ENCODE measurements at places on chromosomes 3 and 15. TPM values are rescaled to one million over a fixed set of nuclear protein-coding genes. Genes with fewer than 3 reads are reported as not detected.

Gene GP9
- total RNA-seq, result not detected

Gene PLAAT1
- not detected for total RNA-seq

Gene CACNA1D
- 32.6 TPM for total RNA-seq

Gene OR4M2
- not detected for total RNA-seq

Gene PIERCE2
- total RNA-seq, result 3.4 TPM

Gene NAALADL2
- total RNA-seq, result 9.8 TPM

Gene RTP4
- 3.2 TPM for total RNA-seq

Gene CD80
- total RNA-seq, result 5.4 TPM

Gene PRC1
- 31.2 TPM for total RNA-seq

Gene CEP152
- 6.6 TPM for total RNA-seq

Gene NGRN
- 73.1 TPM for total RNA-seq

Gene MASP1
- total RNA-seq, result 0.42 TPM

Gene CCR9
- total RNA-seq, result 0.12 TPM

Gene EXD1
- not detected for total RNA-seq

Gene TGM5
- not detected for total RNA-seq

Gene EHD4
- total RNA-seq, result 23.0 TPM

- DNase-seq, result no peak
These were observed 32.8 kb downstream of the LINGO1 start for GRCh38 chr15:77599899-77600298.

DNA sequence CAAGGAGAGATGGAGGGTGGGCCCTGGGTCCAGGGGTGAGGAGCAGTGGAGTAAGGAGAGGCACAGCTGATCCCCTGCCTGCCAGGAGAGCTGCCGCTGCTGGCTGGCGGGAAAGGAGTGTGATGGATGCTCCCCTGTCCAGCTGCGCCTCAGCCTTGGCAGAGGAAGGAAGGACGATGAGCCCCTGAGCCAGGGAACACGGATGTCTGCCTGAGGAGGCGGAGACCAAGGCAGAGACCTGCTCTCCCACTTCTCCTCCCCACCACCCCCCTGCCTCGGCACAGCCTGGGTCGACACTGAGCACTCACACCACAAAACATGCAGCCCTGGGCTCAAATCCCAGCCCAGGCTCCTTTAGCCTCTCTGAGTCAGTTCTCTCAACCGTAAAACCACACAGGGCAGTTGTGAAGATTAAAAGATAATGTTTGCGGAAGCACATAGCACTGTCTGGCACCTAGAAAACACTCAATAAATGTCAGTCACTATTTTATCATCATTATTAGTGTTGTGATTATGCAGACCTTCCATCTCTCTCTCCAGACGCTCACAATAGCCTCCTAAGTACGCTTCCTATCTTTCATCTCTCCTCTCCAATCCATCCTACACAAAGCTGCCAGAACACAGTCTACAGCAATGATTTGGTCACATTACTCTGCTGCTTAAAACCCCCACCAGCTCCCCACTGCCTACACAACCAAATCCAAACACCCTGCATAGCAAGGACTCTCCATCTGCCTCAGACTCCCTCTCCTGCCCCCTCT is 52.2 kb downstream of the SEMA5B start:
- DNase-seq, result no peak

- DNase-seq, result peak; percentile 79
These were observed 101.4 kb downstream of the FNDC3B start for GRCh38 chr3:172140499-172141391.

DNA sequence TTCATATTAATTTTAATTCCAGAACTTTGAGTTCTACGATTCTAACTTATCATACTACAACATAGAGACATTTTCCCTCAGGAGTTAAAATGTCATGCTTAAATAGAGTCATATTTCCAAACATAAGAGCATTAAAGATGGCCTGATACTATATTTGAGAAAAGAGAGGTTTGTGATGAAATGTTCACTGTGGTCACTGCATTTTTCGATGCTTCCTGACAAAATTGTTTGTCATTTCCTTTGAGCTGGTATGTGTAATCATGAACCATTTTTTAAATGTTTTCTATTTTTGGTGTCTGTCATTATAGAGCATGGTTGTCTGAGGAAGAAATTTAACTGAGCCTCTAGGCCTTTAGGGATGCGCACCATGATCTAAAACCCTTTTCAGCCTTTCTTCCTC is 721.4 kb upstream of the NR2F2 start:
- DNase-seq, result no peak

GRCh38 chr15:59104602-59104911 is 389 bp upstream of the CCNB2 start:
- DNase-seq, result no peak

- no peak for DNase-seq
These were observed 37.0 kb downstream of the GRIP2 start for GRCh38 chr3:14503033-14503705.

DNA sequence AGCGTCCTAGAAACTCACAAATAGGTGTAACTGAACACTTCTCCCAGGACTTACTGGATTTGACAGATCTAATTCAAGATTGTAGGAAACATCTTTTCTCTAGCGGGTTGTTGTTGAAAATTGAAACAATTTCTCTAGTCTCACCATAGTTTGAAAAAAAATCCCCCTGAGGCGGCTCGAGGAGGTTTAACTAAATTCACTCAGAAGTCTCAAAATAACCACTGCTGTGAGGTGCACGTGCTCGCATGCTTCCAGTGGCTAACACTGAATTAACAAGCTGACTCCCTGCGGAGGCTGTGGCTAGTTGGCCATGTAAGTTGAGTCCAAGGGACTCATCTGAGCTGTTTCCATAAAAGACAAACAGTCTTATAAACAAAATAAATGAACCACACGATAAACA is 503.9 kb downstream of the OCA2 start:
- no peak for DNase-seq

GRCh38 chr3:41035456-41036022 is 163.8 kb upstream of the CTNNB1 start:
- DNase-seq, result no peak

GRCh38 chr3:112681822-112682325 is 40.9 kb upstream of the CCDC80 start:
- no peak for DNase-seq

DNA sequence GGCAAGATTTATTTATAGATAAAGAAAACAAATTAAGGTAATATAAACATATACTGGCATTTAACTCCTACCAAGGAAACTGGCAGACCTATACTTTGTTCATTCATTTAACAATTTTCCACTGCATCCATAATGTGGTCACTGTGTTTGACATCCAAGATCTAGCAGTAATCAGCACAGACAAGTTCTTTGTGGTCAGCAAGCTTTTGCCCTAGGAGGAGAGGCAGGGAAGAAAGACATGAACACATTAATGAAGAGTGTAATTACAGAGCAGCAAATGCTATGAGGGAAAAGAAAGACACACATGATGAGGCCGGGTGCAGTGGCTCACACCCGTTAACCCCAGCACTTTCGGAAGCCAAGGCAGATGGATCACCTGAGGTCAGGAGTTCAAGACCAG is 34.4 kb downstream of the SUCLG2 start:
- no peak for DNase-seq

GRCh38 chr3:177145954-177146353 is 51.3 kb downstream of the TBL1XR1 start:
- no peak for DNase-seq

- DNase-seq, result peak; percentile 59
These were observed 476.0 kb upstream of the TBL1XR1 start for GRCh38 chr3:177673112-177673914.

DNA sequence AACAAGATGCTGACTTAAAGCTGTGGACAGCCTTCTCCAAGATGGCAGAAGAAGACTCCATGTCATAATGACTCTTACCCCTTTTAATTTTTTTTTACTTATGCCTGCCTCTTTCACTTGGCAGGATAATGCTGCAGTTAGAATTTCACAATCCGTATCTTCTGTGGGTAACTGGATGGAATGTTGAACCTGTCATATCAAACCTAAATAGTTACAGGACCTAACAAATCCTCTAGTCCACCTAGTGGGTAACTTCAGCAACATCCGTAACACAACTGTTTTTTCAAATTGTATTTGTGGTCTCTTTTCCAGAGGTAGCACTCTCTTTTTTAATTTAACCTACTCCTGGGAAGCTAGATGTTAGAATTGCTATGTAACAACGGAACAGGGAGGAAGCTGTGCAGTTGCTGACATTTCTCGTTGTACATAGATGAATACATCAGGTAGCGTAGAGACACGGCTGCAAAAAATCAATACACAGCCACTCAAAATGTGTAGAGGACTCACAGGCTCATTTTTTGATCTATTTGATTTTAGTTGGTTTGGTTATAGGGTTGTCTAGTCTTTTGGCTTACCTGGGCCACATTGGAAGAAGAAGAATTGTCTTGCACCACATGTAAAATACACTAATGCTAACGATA is 43.9 kb upstream of the TRPM1 start:
- no peak for DNase-seq

GRCh38 chr3:3170998-3171397 is 8.5 kb downstream of the CRBN start:
- no peak for DNase-seq

DNA sequence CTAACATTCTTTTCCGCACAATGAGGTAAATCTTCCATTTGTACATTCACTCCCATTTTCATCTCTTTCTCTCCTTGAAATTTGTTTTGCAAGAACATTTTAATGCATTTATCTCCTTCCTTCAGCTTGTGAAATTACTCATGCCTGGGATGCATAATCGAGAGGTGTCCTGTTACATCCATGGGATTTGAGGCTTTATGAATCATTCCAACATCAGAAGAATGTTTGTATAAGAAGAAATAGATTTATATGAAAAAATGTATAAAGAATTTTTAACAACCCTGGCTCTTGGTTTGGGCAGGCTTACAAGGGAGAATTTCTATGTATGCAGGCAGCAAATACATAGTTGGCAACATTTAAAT is 93.2 kb upstream of the MBNL1 start:
- no peak for DNase-seq

DNA sequence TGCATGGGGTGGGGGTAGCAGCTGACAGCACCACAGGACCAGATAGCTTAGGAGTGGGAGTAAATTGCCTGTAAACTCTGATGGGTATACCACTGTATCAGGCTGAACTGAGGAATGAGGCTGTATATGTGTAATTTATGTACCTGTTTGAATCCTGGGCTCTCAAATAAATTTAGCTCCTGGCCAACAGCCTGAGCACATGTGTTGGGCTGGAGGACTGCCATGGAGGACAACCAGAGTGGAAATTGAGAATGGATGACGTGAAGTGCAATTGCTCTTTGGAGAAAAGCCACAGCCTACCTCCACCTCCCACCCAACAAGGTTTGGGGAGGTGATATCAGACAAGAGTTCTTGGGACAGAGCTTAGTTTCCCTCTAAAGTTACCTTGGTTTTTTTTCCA is 328.6 kb upstream of the PROK2 start:
- no peak for DNase-seq

GRCh38 chr3:11400213-11400612 is 128.0 kb downstream of the ATG7 start:
- DNase-seq, result no peak

- DNase-seq, result no peak
These were observed 46.6 kb downstream of the FAH start for GRCh38 chr15:80199366-80199765.

DNA sequence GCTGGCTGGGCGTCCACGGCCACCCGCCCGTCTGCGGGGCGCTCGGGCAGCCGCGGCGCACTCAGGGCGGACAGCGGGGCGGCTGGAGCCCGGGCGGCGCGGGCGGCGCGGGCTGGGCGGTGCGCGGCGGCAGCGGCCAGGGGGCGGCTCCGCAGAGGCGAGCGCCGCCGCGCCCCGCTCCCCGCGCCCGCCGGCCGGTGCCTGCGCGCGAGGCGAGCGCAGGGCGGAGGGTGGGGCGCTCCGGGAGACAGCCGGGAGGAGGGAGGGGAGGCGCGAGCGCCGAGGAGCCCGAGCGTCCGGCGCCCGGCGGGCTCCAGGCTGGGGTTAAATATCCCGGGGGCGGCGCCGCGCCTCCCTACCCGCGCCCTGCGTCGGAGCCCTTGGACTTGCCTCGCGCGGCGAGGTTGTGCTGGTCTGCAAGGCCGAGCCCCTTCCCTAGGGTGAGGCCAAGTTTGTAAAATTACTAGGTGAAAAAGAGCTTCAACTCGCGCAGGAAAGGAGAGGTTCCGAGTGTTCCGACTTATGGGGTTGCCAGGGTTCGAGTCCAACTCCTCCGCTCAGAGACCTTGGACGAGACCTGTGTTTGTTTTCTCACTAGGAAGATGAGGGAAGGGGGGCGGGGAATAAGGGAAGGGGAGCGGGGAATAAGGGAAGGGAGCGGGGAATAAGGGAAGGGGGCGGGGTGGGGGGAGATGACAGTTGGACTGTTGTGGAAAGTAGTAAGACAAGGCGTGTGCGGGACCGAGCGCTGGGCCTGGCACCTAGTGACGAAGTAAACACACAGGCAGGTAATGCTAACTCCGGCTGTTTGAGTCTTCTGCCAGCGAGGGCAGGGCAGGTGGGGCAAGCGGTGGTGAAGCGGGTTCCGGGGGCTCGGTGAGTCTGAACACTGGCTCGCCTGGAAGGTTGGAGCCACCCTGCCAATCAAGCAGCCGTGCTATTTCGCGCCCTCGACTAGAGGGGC is at the start of gene TNFAIP8L3:
Gene TNFAIP8L3 (minus strand): TSS at position 301 of the 964 bp plus-strand sequence. CDS start 311 bp downstream, outside the sequence.
- peak; percentile 30 for DNase-seq

GRCh38 chr15:39454189-39454986 is 126.5 kb upstream of the THBS1 start:
- DNase-seq, result peak; percentile 72

- DNase-seq, result no peak
These were observed 387.3 kb upstream of the RARB start for GRCh38 chr3:25040748-25041147.

- peak; percentile 35 for DNase-seq
These were observed 489.7 kb downstream of the MAGI1 start for GRCh38 chr3:65548848-65549625.

- DNase-seq, result no peak
These were observed 95.0 kb upstream of the CGNL1 start for GRCh38 chr15:57281321-57281720.

- no peak for DNase-seq
These were observed 34.0 kb downstream of the CCDC33 start for GRCh38 chr15:74270155-74270554.

DNA sequence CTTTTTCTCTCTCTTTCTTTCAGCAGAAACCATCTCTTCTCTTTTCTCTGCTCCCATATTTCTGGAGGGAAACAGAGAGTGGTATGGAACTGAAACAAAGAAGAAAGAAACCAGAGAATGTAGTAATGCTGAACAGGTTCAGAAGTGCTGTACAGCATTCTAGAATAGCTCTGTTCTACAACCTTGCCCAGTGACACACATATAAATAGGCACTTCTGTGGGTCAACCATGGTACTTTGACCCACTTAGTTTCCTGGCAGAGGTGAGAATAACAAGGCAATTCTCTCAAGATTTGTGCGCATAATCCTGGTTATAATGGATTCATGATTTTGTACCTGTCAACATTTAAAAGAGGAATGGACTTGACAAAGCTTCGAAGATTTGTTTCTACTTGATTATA is 12.3 kb downstream of the CFAP91 start:
- DNase-seq, result no peak

All from left lung (tissue), 14 donors.